Brain pericyte (primary cell): ENCODE measurements at places on chromosomes 12 and 14.
A peak's percentile ranks its signal among the peaks of the same experiment; 100 is the strongest.

GRCh38 chr14:87141801-87142200, 851.2 kb downstream of the GALC start:
- DNase-seq: no peak

GRCh38 chr12:60842181-60842580, 1246.4 kb downstream of the SLC16A7 start:
- DNase-seq: peak; percentile 4

GRCh38 chr14:45426685-45427282, 173.8 kb upstream of the MIS18BP1 start:
- DNase-seq: no peak

DNA sequence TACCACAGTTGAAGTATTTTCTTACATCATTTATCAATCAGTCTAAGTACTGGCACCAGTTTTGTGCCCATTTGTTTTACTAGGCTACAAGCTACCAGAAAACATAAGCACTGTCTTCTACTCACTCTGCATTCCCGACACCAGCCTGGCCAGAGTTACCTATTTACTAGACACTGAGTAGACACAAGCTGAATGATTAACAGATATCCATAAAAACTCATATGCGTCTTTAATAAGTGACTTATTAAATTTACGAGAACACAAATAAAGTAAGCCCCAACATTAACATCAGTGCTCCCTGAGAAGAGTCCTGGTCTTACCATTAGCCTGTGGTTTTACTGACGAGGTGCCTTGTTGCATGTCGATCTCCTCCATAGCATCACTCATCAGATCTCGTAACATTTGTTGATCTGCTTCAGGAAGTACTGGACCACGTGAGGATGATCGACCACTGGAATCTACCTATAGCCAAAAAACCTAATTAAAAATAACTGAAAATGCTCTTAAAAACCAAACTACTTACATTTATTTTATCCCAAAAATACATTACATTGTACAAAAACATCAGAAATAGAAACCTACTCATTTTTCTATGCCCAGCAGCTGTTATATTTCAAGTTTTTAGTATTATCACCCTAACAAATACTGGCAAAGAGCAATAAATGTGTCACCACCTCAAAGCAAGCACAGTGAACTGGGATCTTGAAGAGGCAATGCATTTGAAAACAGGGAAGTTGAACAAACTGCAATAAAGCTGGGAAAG, 53.3 kb downstream of the BDKRB1 start:
- DNase-seq: no peak

DNA sequence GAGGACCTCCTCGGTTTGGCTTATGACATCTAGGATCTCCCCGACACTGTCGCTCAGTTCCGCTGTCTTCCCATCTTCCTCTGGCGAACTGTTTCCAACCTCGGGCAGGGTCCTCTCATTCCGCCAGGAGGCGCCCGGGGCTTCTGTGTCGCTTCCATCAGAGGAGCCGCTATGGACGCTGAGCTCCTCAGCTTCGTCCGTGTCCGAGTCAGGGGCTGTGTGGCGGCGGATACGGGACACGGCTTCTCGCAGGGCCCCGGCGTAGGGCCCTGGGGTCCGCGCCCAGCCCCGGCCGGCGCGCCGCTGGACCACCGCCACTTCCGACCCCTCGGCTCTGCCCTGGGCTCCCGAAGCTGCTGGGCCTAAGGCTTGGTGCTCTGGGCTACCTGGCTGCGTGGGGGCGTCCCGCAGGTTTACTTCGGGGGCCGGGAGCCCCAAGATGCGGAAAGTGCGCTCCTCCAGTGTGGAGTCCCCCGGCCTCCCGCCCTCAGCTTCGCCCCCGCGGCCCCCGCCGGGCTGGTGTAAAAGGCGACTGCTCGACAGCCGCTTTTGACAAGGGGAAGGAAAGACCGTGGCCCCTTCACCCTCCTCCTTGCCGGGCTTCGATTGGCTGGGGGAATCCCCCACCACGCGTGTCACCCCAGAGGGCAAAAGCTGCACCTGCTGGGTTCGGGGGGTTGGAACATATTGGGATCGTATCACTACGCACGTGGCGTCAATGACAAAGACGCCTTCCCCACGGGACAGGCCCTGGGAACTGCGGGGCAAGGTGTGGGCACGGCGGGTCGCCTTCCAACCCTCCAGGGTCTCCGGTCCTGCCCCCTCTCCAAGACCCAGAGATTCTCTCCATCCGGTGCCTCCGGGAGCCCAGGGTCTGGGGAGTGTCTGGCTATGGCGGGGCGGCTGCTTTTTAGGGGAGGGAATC, 2.1 kb downstream of the DDN start:
- no peak for DNase-seq

GRCh38 chr14:99781091-99781490, 12.1 kb upstream of the EML1 start:
- DNase-seq: no peak

DNA sequence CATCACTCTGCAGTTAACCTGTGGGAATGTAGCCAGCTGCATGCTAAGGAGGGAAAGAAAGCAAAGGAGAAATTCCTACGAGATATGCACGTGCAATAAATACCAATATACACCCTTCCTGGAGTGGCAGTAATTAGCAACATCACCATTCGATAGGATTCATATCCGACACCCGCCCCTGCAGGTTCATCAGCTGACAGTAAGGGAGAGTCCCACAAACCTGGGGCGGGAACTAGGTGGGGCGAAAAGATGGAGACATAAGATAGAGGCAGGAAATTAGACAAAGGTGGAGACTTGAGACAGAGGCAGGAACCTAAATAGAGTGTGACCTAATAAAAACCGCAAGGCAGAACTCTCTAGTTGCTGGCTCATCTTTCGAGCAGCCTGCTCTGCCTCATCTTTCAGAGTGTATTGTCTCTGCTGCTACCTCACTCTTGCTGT, 51.6 kb downstream of the PLEKHG3 start:
- no peak for DNase-seq

GRCh38 chr12:84730561-84731162, 181.9 kb downstream of the SLC6A15 start:
- no peak for DNase-seq

GRCh38 chr14:94888121-94888520, 118.2 kb upstream of the GSC start:
- no peak for DNase-seq

DNA sequence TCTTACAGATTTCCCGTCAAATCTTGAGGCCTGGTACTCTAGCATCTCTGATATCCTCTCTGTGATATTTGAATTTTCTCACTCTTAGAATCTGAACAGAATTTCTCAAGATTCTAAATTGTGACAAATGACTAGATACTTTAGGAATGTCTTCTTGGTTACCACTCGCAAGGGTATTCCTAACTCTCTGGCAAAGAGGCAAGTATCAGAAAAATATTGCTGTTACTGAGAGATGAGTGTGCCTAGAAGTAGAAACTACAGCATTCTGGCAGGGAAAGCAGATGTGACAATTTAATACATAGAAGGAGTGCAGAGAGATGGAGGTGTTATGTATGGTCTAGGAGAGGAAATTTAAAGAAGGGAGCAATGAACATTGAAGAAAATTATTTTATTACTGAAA, 467.8 kb downstream of the LRIG3 start:
- no peak for DNase-seq

- DNase-seq: no peak
Measured at GRCh38 chr12:116898669-116899068, 12.1 kb upstream of the FBXW8 start.

DNA sequence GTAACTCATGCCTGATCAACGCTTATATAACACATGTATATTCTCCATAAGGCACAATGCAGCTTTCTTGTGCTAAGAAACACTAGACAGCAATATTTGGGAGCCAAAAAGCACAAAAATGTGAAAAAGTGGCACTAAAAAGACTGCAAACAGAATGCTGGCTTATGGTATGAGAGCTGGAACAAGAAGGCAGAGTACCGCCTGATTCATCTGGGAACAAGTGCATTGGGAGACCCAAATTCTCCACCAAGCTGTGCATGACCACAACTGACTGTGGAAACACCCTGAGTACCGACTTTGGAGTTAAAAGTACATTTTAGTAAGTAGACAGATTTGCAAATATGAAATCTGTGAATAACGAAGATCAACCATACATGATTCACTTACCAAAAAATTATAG, 25.1 kb downstream of the E2F7 start:
- DNase-seq: no peak

DNA sequence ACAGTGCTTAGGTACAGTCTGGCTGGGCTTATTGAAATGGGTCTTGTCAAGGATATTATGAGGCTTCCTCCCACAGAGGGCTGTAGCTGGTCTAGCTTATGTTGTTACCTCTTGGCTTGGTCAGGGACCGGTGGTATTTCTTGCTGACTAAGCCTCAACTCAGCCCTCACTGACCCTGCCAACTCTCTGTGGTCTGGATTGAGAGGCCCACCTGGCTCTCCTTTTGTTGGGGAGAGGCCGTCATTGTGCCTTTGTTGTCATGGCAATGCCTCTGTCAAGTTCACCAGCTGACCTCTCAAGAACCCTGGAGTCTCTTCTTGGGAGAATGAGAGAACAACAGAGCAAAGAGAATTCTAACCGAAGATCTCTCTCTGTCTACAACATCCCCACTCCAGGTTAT, 245.6 kb upstream of the NPAS3 start:
- no peak for DNase-seq

DNA sequence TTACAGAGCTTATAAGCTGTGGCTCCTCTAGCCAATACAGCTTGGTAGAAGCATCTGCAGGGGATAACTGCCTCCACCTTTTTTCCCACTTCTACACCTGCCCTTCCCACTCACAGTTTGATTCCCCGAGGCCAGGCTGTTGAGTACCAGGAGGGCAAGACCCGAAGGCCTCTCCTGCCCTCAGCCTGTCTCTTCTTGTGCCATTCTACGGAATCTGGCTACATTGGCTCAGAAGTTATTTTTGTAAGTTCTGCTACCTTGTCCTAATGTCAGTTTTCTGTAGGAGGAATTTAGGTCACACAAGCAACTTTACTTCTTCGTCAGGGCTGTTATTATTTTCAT, 11.7 kb downstream of the FBXL14 start:
- DNase-seq: no peak

DNA sequence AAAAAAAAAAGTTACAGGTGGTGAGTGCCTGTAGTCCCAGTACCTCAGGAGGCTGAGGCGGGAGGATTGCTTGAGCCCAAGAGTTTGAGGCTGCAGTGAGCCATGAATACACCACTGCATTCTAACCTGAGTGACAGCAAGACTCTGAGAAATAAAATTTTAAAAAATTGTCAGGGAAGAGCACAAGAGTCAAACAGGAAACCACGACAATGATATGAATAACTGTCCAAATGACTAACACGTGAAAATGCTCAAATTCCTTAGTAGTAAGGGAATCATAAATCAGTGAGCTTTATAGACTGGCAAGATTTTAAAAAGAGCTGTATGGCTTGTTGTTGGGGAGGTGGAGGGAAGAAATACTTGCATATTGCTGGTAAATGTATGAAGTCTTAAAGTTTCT, 12.9 kb upstream of the ASPG start:
- DNase-seq: no peak

GRCh38 chr14:49703965-49704364, 11.0 kb downstream of the KLHDC1 start:
- DNase-seq: no peak
